ENCODE measurements at places on chromosomes 5 and 9.

GRCh38 chr5:151178372-151178771 is 20.8 kb upstream of the ANXA6 start:
- no peak for DNase-seq
- peaks cover 5% of the 10 kb centered on the region for H3K4me1 ChIP-seq
- H3K4me3 ChIP-seq: no peak overlapping the region

DNA sequence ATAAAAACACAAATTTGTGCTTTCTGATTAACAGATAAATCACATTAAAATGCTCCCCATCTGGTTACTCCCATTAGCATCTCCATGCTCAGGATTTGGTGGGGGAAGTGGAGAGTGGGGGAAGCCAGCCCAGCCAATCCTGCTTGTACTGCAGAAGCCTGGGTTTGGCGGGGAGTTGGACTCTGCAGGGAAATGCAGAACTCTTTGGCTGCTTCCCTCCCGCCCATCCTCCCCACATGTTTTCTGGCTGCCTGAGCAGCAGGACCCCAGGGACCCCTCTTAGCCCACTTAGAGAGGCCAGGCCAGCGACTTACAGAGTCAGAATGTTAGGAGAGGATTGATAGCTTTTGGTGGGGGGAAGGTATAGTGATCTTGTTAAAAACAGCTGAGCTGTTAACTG is 59.5 kb upstream of the FOXI1 start:
- H3K4me3 ChIP-seq: no peak overlapping the region
- no peak overlapping the region for H3K27ac ChIP-seq
- no peaks in the 10 kb centered on the region for H3K36me3 ChIP-seq

- DNase-seq: peak; percentile 39
- H3K27ac ChIP-seq: peak overlapping the region; percentile 24
Measured at GRCh38 chr5:135569755-135570452, 8.9 kb downstream of the CXCL14 start.

DNA sequence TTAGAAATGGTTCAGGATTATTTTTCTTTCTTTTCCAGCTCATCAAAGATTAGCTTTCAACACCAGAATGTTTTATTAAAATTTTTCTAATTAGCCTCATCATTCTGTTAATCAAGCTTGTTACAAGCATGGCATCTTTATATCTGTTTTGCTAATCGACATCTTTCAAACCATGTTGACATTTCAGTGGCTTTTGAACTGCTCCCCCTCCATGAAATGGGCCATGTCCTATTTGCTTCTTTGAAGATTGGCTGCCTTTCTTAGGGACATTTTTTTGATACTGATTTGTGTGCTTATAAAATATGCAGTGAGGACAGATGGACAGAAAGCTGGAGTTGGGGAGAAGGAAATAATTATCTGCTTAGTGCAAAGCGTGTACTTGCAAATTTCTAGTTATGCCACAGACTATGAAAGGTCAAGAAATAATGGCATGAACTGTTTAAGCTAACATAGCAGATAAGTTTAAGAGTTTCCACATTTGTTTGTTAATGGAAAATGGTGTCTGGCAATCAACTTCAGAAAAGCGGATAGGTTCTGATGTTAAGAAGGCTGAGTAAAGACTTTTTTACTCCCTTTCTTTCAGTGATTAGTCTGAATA is 27.5 kb downstream of the BTF3 start:
- no peak overlapping the region for H3K27ac ChIP-seq
- H3K36me3 ChIP-seq: no peaks in the 10 kb centered on the region
- peaks cover 6% of the 10 kb centered on the region for H3K27me3 ChIP-seq
- DNase-seq: no peak
- H3K4me1 ChIP-seq: no peaks in the 10 kb centered on the region

GRCh38 chr5:137442660-137443059 is 56.5 kb downstream of the SPOCK1 start:
- H3K4me1 ChIP-seq: peaks cover 8% of the 10 kb centered on the region
- no peaks in the 10 kb centered on the region for H3K36me3 ChIP-seq
- no peak for DNase-seq
- H3K27me3 ChIP-seq: peaks cover 14% of the 10 kb centered on the region
- H3K27ac ChIP-seq: no peak overlapping the region

DNA sequence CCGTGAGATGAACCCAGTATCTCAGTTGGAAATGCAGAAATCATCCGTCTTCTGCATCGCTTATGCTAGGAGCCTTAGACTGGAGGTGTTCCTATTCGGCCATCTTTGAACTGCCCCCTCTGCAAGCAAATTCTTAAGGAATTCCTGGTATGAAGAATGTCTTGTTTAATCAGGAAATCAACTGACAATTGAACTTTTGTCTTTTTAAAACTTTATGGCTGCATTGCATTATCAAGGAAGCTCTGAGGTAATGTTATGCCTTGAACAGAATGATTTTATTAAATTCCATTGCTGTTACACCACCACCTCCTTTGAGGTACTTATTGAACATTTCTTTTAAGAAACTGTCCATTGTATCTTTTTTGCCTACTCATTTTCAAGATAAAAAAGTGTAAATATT is 1915.7 kb upstream of the CDH9 start:
- no peaks in the 10 kb centered on the region for H3K27me3 ChIP-seq
- H3K36me3 ChIP-seq: no peaks in the 10 kb centered on the region
- H3K27ac ChIP-seq: no peak overlapping the region
- no peak overlapping the region for H3K4me3 ChIP-seq
- no peaks in the 10 kb centered on the region for H3K4me1 ChIP-seq
- no peak for DNase-seq

- H3K4me1 ChIP-seq: peaks cover 4% of the 10 kb centered on the region
- H3K27ac ChIP-seq: no peak overlapping the region
- no peak for DNase-seq
- no peaks in the 10 kb centered on the region for H3K36me3 ChIP-seq
- H3K4me3 ChIP-seq: no peak overlapping the region
Measured at GRCh38 chr9:120104771-120105170, 475.2 kb downstream of the CDK5RAP2 start.

- H3K27ac ChIP-seq: no peak overlapping the region
- peaks cover 13% of the 10 kb centered on the region for H3K4me1 ChIP-seq
- H3K27me3 ChIP-seq: peaks cover 11% of the 10 kb centered on the region
- H3K36me3 ChIP-seq: no peaks in the 10 kb centered on the region
- H3K4me3 ChIP-seq: peak overlapping the region; percentile 78
Measured at GRCh38 chr9:96565671-96566497, 53.8 kb downstream of the CDC14B start.

GRCh38 chr9:126722252-126722921 is 82.5 kb upstream of the ZBTB43 start:
- peaks cover 66% of the 10 kb centered on the region for H3K27me3 ChIP-seq
- peak; percentile 56 for DNase-seq
- peak overlapping the region; percentile 70 for H3K4me3 ChIP-seq
- H3K27ac ChIP-seq: no peak overlapping the region
- H3K4me1 ChIP-seq: peaks cover 34% of the 10 kb centered on the region

DNA sequence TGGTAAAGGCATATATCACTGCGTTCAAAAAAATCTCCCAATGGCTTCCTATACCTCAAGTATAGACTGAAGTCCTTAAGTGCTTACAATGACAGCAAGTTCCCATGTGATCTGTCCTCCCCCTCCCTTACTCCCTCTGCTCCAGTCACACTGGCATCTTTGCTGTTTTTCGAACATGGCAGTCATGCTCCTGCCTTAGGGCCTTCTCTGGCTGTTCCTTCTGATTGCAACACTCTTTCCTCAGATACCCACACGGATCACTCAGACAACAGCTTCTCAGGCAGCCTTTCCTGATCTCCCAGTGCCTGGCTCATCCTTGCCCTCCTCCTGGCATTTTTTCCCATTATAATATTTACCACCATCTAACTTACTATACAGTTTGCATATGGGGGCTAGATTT is 232.8 kb downstream of the ARHGEF28 start:
- H3K4me1 ChIP-seq: no peaks in the 10 kb centered on the region
- H3K27me3 ChIP-seq: no peaks in the 10 kb centered on the region
- DNase-seq: no peak
- H3K4me3 ChIP-seq: no peak overlapping the region
- H3K27ac ChIP-seq: no peak overlapping the region
- H3K36me3 ChIP-seq: no peaks in the 10 kb centered on the region

DNA sequence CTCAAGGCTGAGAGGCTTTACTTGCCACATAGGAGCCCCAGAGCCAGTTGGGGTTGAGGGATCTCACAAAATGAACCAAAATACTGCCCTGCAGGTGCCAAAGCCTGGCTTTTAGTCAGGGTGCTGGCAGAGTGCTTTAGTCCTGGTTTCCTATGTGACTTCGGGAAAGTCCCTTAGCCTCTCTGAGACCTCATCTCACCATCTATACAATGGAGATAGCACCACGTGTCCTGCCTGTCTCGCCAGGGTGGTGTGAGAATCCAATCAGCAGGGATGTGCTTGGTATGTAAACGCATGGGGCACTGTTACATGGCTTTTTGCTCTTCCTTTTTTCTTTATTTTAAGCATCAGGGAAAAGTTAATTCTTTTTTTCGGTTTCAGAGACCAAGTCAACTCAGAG is 68.3 kb downstream of the SHB start:
- H3K36me3 ChIP-seq: no peaks in the 10 kb centered on the region
- no peak overlapping the region for H3K27ac ChIP-seq
- H3K4me1 ChIP-seq: peaks cover 13% of the 10 kb centered on the region
- DNase-seq: no peak

DNA sequence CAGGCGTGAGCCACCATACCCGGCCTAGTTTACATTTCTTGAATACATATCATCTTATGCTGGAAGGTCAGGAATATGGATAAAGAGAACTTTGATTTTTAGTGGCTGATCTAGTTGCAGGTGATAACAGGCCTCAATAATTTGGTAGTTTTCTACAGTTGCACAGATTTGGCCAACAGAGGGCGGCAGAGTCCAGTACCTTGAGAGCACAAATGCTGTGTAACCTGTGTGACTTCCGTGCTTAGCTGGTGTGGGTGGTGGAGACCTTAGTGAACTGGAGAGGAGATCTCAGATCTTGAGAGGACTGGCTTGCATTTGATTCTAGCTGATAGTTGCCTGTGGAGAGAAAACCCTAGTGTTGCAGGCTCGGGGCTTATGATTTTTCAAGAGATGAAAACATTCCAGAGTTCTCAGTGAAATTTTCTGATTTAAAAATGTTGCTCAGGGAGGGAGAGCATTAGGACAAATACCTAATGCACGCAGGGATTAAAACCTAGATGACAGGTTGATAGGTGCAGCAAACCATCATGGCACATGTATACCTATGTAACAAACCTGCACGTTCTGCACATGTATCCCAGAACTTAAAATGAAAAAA is 17.4 kb upstream of the GPR151 start:
- H3K4me1 ChIP-seq: peaks cover 13% of the 10 kb centered on the region
- peak; percentile 83 for DNase-seq
- H3K27ac ChIP-seq: no peak overlapping the region
- no peak overlapping the region for H3K4me3 ChIP-seq
- no peaks in the 10 kb centered on the region for H3K36me3 ChIP-seq
- H3K27me3 ChIP-seq: no peaks in the 10 kb centered on the region

DNA sequence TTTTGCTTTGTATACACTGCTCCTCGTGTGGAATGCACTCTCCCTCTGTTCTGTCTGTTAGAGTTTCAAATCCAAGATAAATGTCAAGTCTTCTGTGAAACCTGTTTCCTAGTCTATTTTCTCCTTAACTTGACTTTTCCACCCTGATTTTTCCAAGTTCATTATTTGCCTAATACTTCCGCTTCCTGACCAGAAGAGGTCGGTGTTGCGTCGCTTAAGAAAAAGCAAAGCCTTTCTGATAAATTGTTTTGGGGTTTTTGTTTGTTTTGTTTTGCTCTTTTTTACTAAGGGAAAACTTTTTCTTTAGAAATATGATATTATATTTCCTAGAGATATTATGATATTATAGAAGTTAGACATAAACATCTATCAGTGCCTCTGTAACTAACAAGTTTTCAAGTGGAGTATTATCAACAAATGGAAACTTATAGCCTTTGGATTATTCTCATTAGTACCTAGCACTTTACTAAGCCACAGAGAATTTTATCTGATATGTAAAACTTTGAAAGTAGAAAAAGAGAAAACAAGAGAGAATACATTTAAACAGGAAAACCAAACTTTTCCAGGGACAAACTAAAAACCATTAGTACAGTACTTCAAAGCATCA is 55.8 kb downstream of the PHAX start:
- H3K4me1 ChIP-seq: peaks cover 8% of the 10 kb centered on the region
- no peaks in the 10 kb centered on the region for H3K27me3 ChIP-seq
- peak; percentile 16 for DNase-seq

GRCh38 chr9:95740217-95741004 is 135.1 kb upstream of the ERCC6L2 start:
- DNase-seq: no peak
- H3K36me3 ChIP-seq: no peaks in the 10 kb centered on the region
- peak overlapping the region; percentile 46 for H3K27ac ChIP-seq
- H3K4me3 ChIP-seq: no peak overlapping the region
- H3K4me1 ChIP-seq: peaks cover 25% of the 10 kb centered on the region

DNA sequence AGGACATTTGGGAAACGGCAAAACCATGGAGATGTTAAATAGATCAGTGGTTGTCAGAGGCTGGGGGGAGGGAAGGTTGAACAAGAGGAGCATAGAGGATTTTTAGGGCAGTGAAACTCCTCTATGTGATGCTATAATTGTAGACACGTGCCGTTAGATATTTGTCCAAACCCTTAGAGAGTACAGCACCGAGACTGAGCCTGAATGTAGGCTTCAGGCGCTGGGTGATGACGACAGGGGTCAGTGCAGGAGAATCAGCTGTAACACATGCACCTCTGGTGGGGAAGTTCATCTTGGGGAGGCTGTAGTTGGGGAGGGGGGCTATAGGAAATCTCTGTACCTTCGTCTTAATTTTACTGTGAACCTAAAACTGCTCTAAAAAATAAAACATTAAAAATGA is 22.2 kb upstream of the CLPTM1L start:
- no peak for DNase-seq
- no peak overlapping the region for H3K4me3 ChIP-seq
- no peaks in the 10 kb centered on the region for H3K36me3 ChIP-seq
- no peaks in the 10 kb centered on the region for H3K4me1 ChIP-seq

DNA sequence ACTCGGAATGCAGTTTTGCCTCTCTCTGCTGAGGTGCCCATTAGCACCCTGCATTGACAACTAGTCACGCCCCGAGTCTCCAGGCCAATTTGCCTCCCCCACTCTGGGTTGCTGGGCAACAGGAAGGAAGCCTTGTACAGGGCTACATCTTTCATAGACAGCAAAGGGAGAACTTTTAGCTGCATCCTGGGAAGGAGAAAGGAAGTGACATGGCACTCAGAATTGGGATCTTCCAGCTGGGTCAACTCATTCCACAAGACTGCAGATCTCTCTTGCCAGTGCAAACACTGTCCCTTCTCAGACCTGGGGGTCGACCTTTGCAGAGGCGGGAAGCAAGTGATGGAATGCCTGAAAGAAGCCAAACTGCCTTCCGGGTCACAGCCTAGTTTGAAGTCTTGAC is 282.0 kb downstream of the SLIT3 start:
- no peaks in the 10 kb centered on the region for H3K36me3 ChIP-seq
- no peak overlapping the region for H3K4me3 ChIP-seq
- no peaks in the 10 kb centered on the region for H3K27me3 ChIP-seq
- H3K27ac ChIP-seq: no peak overlapping the region

DNA sequence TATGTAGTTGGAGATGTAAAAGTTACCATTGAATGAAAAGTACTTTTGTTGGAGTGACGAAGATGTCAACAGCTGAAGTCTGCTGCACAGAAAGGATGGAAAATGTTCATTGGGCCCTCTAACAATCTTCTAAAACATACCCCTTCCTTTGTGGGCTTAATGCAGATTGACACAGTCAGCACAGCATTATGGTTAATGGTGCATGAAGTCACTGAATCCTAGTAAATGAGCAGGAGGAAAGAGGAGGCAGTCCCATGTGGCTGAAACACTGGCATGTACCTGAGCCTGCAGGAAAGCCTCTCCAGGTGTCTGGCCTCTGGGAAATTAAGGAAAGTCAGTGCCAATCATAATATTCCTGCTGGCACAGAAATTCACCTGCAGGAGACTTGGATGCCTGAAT is 153.8 kb downstream of the ARL15 start:
- H3K4me3 ChIP-seq: no peak overlapping the region
- DNase-seq: no peak
- H3K27ac ChIP-seq: no peak overlapping the region
